ENCODE measurements at places on chromosomes 13 and 19.

- no peak for DNase-seq
Measured at GRCh38 chr13:79522583-79522982, 41.6 kb downstream of the NDFIP2 start.

GRCh38 chr19:5561559-5561958, 6.2 kb downstream of the TINCR start:
- DNase-seq: no peak

- DNase-seq: no peak
Measured at GRCh38 chr13:85204668-85205344, 594.4 kb downstream of the SLITRK6 start.

GRCh38 chr19:39679791-39680168, 24.1 kb downstream of the LGALS16 start:
- no peak for DNase-seq

GRCh38 chr13:80973721-80974120, 632.8 kb upstream of the SPRY2 start:
- no peak for DNase-seq

- DNase-seq: no peak
Measured at GRCh38 chr19:14361824-14362223, 19.4 kb upstream of the ADGRE5 start.
